Posterior cingulate gyrus (tissue), 11 donors: ENCODE measurements at places on chromosomes 2 and 18.

DNA sequence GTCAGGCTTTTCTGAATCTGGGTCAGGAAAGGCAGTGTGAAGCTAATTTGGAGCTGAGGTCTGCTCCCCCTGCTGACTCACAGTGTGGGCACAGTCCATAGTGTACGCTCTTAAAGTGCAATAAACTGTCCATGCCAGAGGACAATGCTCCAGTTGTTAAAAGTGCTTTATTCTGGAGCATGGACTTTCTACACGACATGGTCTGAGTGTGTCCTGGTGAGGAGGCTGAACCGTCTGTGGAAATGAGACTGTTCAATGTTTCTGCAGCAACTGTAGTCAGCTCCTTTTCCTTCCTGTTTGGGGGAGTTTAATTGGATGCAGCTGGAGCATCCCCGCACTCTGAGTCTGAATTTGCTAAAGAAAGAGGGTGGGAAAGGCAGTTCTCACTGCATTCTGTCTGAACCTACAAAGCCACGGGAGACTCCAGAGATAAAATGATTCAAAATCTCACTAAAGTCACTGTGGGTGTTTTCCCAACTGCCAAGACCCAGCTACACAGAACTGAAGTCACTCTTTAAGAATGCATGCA is 110.2 kb upstream of the TRIB2 start:
- DNase-seq, result no peak

DNA sequence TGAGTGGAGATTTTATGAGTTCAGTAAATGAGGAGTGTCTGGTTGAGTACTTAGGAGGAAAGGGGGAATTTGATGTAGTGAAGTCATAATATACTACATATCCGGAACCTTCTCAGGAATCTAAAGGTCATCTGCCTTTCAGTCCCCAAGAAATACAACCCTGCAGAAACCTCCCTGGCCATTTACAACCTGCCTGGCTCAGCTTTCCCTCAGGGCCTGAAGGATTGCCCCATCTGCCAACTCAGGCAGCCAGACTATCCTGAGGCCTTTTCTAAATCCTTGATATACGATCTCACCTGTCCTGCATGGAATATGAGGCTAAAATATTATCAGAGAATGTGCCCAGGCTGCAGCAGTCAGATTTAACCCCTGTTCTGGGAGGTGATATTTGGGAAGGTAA is 165.4 kb upstream of the SPOPL start:
- DNase-seq, result no peak

DNA sequence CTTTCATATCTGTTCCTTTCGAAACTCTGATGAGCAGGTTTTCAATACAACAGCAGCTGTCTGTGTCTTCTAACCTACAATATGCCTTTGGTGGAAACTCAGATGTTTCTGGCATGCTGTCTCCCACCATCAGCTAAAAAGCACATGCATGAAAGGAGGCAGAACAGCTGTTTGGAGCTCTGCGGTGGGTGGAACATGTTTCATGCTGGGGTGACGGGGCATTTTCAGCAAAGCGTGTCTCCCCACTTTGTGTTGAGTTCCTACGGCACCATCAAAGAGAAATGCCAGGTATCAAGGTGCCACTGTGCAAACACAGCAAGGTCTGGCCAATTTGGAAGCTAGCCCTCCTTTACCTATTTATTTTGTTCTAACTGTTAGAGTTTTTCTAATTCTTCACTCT is 290.1 kb downstream of the CLIP4 start:
- no peak for DNase-seq

GRCh38 chr2:159228081-159228581 is 58.4 kb downstream of the WDSUB1 start:
- DNase-seq, result no peak
